Tibial nerve (tissue), 4 donors: ENCODE measurements at places on chromosomes 1 and 21. TPM values are rescaled to one million over a fixed set of nuclear protein-coding genes. Genes with fewer than 3 reads are reported as not detected.

IFNLR1 gene
- 1.3 TPM for total RNA-seq

MCOLN3 gene
- total RNA-seq = 6.6 TPM

HRNR gene
- not detected for total RNA-seq

FOXD3 gene
- 27.3 TPM for total RNA-seq
